Diencephalon (tissue), 1 donor: ENCODE measurements at places on chromosomes 5 and 9. TPM values are rescaled to one million over a fixed set of nuclear protein-coding genes. Genes with fewer than 3 reads are reported as not detected.

The TCF7 gene
- total RNA-seq = 0.92 TPM

The HTR4 gene
- 5.5 TPM for total RNA-seq

The PLAA gene
- total RNA-seq = 52.4 TPM

The SCGB3A2 gene
- not detected for total RNA-seq

The UGCG gene
- total RNA-seq = 83.7 TPM

The NR5A1 gene
- 0.69 TPM for total RNA-seq

The ORM2 gene
- total RNA-seq = not detected

The PCDHGA7 gene
- 7.6 TPM for total RNA-seq

The AUH gene
- 25.1 TPM for total RNA-seq

The PRRX2 gene
- not detected for total RNA-seq

The CEP120 gene
- 46.8 TPM for total RNA-seq

The RNF180 gene
- 110 TPM for total RNA-seq

The IFNA17 gene
- total RNA-seq = not detected

The ZNF346 gene
- 32.3 TPM for total RNA-seq

The IL13 gene
- not detected for total RNA-seq

The CARTPT gene
- total RNA-seq = 2.3 TPM

The GDNF gene
- 0.23 TPM for total RNA-seq

The TMEM215 gene
- total RNA-seq = 9.0 TPM

The PSMB7 gene
- 172 TPM for total RNA-seq

The LRRC26 gene
- total RNA-seq = not detected

The SHB gene
- total RNA-seq = 13.4 TPM

The HACD4 gene
- total RNA-seq = 1.6 TPM

The PARP8 gene
- total RNA-seq = 56.3 TPM

The AFAP1L1 gene
- 5.5 TPM for total RNA-seq

The PHF24 gene
- 45.2 TPM for total RNA-seq

The PPP2R2B gene
- total RNA-seq = 134 TPM

The NOTCH1 gene
- total RNA-seq = 41.3 TPM

The C9orf50 gene
- 0.23 TPM for total RNA-seq

The MPDZ gene
- total RNA-seq = 64.1 TPM

The TBC1D9B gene
- 52.6 TPM for total RNA-seq

The ZNF883 gene
- total RNA-seq = 29.1 TPM

The IFNE gene
- total RNA-seq = not detected

The TAF11L10 gene
- not detected for total RNA-seq

The ADCY2 gene
- 32.3 TPM for total RNA-seq

The PCDHB14 gene
- 12.7 TPM for total RNA-seq

The SPINK13 gene
- not detected for total RNA-seq

The PRDM9 gene
- total RNA-seq = not detected

The ENTREP1 gene
- 7.8 TPM for total RNA-seq

The HSPB3 gene
- total RNA-seq = not detected

The ST8SIA4 gene
- total RNA-seq = 76.1 TPM

The VDAC1 gene
- total RNA-seq = 238 TPM

The ARSI gene
- total RNA-seq = 0.46 TPM

The CRB2 gene
- 17.1 TPM for total RNA-seq

The NTRK2 gene
- total RNA-seq = 272 TPM

The ARID3C gene
- total RNA-seq = 0.69 TPM

The PCDHA12 gene
- total RNA-seq = 7.4 TPM

The PRELID1 gene
- total RNA-seq = 48.2 TPM

The SPATA9 gene
- 0.46 TPM for total RNA-seq
